ENCODE measurements at places on chromosomes 2 and 18.

DNA sequence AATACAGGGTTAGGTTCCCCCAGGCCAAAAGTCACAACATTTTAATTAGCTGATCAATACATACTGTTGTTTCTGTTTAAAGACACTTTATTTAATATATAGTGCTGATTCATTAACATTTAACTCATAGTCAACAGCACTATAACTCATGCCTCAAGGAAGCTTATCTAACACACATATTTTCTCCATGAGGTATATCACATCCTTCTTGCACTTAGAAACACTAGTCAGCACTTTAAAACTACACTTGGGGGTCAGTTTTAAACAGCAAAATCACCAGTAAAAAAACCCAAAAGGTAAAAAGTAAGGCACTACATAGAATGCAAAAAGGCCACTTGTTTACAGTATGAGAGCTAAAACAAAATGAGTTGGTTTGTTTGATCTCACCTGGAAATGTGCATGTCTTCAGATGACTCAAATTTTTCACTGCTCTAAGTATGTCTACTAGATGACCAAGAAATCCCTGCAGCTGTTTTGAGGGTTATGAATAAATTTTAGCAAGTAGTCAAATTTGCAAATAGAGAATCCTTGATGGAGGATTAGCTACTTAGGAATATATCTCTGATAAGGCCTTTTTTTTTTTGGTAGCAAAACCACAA is 54.1 kb upstream of the EPB41L5 start:
- DNase-seq: no peak

GRCh38 chr18:76658627-76659026 is 163.6 kb upstream of the ZNF516 start:
- DNase-seq: no peak

DNA sequence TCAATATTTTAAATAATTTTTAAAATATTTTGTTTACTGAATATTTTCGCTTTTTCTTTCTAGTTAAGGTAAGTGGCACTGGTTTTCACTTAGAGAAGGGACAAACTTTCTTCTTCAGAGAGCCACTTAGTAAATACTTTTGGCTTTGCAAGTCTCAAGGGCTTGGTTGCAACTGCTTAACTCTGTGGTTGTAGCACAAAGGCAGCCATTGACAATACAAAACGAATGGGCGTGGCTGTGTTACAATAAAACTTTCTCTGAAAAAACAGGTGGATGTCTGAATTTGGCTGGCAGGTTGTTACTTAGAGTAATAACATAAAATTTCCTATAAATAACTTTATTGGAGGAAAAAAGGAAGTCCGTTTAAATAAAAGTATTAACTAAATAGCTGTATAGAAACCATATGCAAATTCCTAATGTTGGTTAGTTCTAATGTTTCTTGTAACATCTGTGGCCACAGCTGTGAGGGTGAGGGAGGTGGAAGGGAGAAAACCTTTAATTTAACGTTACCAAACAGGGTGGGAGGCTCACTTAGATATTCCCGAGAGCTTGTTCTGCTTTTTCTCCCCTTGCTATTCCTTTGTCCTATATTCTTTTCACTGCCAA is 62.4 kb upstream of the TNP1 start:
- DNase-seq: no peak

DNA sequence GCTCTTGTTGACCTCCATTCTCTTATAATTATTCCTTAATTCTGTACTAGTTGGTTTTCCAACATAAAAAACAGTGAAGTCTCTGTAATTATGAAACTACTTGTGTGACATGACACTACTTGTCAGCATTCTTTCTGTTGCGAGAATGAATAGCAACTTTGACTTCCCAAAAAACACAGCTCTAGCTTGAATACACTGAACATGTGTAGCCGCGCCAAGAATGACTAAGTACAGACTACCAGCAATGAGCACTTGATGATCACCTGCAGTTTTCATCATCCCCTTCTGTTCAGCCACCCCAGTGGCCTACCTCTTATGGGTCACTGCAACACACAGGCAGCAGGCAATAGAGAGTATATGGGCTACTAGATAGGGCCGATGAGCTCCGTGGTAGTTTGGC is 229.3 kb downstream of the TGIF1 start:
- no peak for DNase-seq

- DNase-seq: no peak
Observed at GRCh38 chr2:164993287-164994016, 38.1 kb upstream of the SLC38A11 start.

- no peak for DNase-seq
Observed at GRCh38 chr2:20015482-20016083, 3.1 kb upstream of the MATN3 start.

- no peak for DNase-seq
Observed at GRCh38 chr2:128836559-128837100, 518.0 kb upstream of the HS6ST1 start.

DNA sequence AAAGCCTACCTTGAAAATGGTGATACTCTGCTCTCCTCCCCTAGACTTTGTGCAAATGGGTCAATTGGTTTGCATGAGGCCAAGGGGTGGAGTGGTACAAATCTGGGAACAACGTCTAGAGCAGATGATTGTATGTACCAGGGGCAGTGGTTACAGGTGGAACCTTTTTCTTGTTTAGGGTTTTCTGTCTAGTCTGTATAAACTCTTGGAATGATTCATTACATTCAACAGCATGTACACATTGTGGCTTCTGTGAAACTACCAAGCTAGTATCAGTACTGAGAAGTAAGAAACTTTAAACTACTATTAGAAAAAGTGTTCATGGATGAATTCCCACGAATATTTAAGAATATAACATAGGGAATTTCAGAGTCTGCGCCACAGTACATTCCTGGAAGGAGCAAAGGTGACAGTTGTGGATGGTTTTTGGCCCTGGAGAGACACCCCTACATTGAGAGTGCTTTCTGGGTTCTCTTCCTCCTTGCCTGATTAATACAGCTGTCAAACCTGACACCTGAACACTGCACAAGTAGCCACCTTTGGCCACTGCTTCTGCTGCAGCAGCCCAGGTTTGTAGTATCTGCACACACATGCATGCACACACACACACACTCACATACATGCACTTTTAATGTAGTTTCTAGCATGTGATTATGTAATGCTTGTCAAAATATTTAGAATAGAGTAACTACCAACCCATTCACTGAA is 30.0 kb downstream of the CFAP221 start:
- DNase-seq: no peak

GRCh38 chr2:228875152-228875900 is 395.8 kb downstream of the PID1 start:
- no peak for DNase-seq

DNA sequence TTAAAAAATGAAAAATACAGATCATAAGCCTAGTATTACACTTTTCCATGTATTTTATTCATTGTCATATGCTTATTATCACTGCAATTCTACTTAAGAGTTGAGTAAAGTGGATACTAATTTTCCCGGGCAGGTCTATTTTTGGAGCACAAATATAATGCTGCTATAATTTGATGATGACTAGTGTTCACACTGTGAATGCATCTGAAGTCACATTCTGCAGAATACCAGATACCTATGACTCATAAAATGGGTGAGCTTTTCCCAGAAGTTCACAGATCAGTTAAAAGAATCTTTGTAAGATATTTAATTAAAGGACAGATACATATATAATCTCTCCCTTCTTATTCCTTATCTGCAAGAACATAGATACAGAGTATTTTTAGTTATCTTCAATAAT is 79.8 kb upstream of the MC4R start:
- no peak for DNase-seq

GRCh38 chr18:44909191-44909719 is 228.6 kb downstream of the SETBP1 start:
- DNase-seq: no peak

GRCh38 chr18:51649796-51650195 is 452.3 kb upstream of the MEX3C start:
- DNase-seq: no peak

GRCh38 chr2:186695081-186695756 is 1.4 kb downstream of the FAM171B start:
- DNase-seq: no peak

- no peak for DNase-seq
Observed at GRCh38 chr2:217623281-217623912, 379.4 kb downstream of the TNS1 start.

DNA sequence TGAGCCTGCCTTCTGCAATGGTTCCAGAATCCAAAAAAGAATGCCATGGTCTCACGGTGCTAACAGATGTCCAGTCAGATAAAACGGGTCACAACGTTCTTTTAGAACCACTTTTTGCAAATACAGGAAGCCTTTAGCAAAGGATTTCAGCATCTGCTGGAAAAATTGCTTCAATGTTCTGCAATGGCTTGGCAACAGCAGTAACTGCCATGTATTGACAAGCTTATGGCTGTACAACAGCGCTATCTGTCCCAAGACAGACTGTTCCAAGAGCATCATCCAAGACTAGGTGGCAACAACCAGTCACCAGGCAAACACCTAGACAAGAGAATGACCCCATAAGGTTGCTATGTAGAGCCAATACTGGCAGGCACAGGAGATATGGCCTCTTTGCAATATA is 37.6 kb upstream of the RIOK3 start:
- no peak for DNase-seq

GRCh38 chr2:64562148-64562784 is 38.1 kb downstream of the AFTPH start:
- no peak for DNase-seq

GRCh38 chr18:64149916-64150438 is 1.1 kb upstream of the LINC00305 start:
- DNase-seq: no peak

GRCh38 chr2:38442643-38443541 is 65.8 kb upstream of the ATL2 start:
- DNase-seq: no peak

- DNase-seq: no peak
Observed at GRCh38 chr2:240655931-240656886, 26.5 kb downstream of the AQP12B start.

- DNase-seq: no peak
Observed at GRCh38 chr2:12047761-12048160, 301.3 kb downstream of the LPIN1 start.
